ENCODE measurements at places on chromosomes 7 and 10.

GRCh38 chr7:70591643-70592042, 540.3 kb upstream of the GALNT17 start:
- DNase-seq: no peak

DNA sequence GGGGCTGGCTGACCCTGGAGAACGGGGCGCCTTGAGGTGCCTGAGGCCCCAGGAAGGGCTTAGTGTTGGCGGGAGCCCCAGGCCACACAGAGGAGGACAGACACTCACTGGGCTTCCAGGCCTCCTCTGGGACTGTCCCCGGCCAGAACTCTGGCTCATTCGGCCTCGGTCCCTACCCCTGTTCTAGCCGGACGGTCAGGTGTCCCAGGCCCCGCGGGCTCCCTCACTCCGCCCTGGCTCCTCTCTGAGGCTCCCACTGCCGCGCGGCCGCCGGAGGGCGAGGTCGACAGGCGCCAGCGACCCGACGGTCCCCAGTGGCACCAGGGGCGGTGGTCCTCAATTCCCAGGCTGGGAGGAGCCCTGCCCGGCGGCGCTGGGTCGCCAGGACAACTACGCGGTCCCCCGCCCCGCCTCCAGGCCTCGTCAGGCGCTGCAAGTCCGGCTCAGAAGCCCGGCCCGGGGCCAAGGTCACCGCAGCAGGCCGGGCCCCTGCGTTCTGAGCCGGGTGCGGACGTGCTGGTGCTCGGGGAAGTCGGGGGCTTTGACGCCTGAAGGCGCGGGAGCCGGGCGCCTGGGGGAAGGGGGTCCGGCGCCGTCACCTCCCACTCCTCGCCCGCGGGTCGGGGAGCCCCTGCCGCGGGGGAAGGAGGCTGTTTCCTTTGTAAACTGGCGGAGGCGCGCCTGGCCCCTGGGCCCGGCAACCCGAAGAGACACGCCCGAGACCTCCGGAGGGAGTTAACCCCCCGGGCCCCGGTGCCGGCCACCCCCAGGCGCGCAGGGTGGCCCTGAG, 1.1 kb upstream of the PWWP2B start:
- no peak for DNase-seq

GRCh38 chr7:112414855-112415490, 35.3 kb upstream of the IFRD1 start:
- DNase-seq: no peak

DNA sequence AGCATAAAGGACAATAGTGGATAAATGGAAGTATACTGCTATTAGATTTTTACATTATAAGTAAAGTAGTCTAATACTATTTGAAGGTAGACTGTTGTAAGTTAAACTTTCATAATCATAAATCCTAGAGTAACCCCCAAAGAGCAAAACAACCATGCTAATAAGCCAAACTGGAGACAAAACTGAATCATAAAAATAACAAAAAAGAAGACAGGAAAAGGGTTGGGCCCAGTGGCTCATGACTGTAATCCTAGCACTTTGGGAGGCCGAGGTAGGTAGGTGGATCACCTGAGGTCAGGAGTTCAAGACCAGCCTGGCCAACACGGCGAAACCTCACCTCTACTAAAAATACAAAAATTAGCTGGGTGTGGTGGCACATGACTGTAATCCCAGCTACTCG, 9.7 kb downstream of the CACUL1 start:
- DNase-seq: no peak

DNA sequence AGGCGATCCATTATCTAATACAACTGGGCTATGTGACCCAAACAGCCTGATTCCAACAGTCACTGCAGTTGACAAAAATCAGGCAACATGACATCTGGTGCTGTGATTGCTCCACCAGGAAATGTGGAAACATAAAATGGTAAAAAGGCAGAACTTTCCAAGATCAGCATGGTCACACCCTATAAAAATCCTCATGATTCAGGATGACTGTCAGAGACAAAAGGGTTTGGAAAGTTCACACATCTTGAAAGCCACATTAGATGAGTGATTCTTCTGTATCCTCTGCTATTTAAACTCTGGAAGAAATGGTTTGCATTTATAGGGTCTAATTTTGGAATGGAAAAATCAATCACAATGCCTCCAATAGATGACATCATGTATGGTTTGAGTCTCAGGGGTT, 662.6 kb upstream of the IGFBP3 start:
- no peak for DNase-seq

Measured in stimulated activated CD4-positive, alpha-beta T cell treated with anti-CD3 and anti-CD28 coated beads, Interleukin-4, amount 100 ng/mL, for 24 hours (primary cell).